ENCODE measurements at places on chromosomes 7 and 10.

DNA sequence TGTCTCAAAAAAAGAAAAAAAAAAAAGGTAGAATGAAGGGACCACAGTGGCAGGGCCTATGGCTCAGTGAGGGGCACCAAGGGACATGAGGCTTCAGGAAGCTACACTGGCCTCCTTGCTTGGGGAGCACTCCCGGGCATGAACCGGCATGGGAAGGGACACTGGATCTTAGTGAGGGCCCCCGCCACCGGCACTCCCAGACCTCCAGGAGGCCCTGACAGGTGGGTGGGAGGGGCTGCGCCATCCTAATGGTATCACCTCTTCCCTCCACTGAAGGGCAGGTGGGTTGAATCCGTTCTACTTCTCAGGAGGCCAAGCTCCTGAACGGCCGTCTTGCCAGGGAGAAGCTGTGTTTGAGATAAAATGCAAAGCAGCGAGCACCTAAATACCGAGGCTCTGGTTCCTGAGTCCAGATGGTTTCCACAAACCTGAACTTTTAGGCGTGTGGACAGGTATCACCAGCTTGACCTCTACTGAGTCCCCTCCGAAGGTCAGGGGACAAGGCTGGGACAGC lies 69.8 kb downstream of the C10orf143 start:
- DNase-seq = no peak

DNA sequence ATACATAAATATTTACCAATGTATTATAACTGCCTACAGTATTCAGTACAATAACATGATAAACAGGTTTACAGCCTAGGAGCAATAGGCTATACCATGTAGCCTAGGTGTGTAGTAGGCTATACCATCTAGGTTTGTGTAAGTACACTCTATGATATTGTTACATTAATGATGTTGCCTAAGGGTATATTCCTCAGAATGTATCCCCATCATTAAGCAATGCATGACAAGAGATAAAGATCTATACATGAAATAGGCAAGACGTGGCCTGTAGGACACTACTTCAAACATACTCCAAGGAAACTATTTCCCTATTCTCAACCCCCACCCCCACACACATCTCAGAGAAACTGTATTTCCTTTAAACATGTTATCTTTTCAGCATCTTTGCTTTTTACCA lies 15.3 kb upstream of the ADAM22 start:
- DNase-seq = no peak

DNA sequence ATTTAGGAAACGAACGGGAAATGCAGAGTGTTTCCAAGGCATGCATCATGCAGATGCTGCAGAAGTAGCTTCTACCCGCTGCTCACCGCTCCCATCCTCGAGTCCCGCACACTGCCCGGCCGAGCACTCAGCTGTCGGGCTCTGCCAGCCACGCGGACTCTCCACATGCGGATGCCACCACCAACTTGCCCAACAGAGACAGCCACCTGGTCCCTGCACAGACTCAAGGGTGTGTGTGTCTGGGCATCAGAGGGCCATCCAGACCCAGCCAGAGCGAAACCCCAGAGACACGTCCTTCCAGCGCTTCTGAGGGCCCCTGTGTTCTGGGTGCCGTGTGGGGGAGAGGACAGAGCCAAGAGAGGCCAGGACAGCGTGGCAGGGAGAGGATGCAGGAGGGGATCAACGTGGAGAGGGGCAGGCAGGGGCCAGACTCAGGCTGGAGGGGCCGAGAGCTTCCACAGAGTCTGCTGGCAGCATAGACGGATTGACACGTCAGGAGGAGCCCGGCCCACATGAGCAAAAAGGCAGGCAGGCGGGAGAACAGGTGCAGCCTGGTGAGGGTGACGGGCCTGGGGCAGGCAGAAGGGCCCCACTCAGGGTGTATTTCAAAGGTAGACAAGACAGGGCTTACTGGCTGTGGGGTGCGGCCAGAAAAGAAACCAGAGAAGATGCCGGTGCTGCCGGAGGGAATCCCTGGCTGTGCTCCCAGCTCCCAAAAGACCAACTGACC lies 18.3 kb downstream of the GPER1 start:
- no peak for DNase-seq

DNA sequence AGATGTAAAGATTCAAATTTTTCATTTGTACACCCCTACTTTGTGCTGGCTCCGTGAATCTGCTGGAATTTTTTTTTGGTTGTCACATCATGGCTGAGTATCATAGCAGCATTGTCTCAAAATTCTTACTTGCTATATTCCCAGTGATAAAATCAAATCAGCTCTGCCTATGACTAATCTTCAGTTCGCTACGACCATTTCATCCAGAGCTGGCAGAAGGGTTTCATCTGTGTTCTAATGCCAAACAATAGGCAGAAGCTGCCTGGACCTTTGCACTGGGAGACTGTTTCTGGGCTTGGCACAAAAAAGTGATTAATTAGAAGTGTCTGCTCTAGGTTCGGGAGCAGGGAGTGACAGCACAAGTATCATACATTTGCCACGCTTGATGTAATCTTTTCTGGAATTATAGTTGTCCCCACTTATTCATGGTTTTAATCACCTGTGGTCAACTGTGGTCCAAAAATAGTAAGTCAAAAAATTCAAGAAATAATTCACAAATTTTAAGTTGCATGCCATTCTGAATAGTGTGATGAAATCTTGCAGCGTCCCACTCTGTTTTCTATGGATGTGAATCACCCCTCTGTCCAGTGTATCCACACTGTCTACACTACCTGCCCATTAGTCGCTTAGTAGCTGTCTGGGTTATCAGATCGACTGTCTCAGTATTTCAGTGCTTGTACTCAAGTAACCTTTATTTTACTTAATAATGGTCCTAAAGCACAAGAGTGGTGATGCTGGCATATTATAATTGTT lies 120.5 kb upstream of the IMMP2L start:
- no peak for DNase-seq

DNA sequence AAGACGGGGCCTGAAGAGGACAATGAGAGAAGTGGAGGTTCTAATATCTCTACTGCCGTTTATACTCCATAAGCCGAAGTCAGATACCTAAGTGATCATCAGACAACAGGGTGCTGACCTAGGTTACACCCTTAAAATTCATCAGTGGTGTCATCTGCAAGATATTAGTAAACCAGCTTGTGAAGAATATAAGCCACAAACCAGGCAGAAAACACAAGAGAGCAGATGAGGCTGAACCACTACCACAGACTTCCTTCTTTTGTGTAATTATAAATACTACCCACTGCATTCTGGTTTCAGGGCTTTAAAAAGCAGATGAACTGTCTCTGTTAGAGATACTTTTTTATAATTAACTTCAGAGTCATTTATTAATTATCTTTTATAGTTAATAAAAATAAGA lies 69.0 kb upstream of the LRRC17 start:
- no peak for DNase-seq

GRCh38 chr7:78261302-78261701 lies 462.7 kb downstream of the PHTF2 start:
- DNase-seq = no peak

DNA sequence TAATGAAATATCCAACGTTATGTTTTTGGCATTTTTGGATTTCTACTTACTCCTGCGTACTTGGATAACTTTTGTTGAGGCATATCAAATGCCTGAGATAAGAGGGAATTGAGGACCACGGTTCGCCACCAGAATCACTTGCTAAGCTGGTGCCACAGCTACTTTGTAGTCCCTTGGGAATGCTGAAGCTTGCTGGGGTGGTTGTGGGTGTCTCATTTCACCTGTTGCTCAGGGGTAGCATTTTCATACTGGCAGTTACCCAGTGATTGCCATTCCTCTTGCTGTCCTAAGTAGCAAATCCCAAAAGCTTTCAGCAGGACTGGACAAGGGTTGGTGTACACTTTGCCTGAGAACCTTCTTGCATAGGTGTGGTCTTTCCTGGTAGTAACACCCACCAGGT lies 75.2 kb downstream of the CREB5 start:
- no peak for DNase-seq

GRCh38 chr7:36564489-36564888 lies 159.8 kb downstream of the AOAH start:
- DNase-seq = no peak

GRCh38 chr7:78448911-78449310 lies 650.3 kb downstream of the PHTF2 start:
- DNase-seq = no peak

DNA sequence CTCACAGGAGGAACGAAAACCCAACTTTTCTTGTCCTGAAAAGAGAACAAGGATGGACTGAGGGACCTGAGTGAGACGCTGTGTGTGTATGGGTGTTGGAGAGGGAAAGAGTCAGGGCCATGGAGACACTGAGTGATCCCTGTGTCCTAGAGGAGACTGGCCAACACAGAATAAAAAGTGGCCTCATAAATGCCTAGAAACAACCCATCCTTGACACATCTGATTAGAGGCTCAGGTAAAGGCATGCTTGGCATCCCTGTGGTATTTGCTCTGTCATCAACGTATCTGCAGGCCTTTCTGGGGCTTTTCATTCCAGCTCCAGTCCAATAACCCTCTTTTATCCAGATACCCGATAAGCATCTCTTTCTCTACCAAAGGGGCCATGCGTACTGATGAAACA lies 86.3 kb downstream of the FGFR2 start:
- no peak for DNase-seq

GRCh38 chr7:35700865-35701264 lies 5.9 kb upstream of the HERPUD2 start:
- no peak for DNase-seq

DNA sequence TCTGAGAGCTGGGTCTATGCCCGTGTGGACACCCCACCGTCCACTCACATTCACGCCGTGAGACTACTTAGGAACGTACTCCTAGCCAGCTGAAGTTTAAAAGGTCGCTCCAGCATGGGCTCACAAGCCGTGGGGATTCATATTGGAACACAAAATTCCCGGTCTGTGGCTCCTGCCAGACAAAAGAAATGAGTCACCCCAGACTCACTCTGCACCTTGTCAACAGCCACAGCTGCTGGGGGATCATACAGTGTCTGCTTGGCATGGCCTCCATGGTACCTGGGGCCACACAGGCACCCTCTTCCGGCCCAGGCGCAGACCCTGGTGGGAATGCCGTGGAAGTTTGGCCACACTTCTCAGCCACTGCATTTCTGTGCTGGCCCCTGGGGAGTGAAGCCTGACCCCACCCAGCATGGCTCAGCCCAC lies 228.4 kb downstream of the DNAJB6 start:
- no peak for DNase-seq

DNA sequence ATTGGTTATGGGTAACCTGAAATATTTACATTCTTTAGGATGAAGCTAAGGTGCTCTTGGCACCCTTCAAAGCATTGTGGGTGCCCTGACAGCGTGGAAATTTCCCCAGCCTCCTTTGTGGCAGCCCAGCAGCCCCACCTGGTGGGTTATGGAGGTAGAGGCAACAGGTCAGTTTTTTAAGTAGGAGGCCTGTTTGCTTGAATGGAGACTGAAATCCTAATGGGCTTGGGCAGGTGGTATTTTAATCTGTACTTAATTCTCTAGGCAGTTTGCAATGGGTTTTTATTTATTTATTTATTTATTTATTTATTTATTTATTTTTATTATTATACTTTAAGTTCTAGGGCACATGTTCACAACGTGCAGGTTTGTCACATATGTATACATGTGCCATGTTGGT lies 139.4 kb downstream of the EPC1 start:
- DNase-seq = no peak

DNA sequence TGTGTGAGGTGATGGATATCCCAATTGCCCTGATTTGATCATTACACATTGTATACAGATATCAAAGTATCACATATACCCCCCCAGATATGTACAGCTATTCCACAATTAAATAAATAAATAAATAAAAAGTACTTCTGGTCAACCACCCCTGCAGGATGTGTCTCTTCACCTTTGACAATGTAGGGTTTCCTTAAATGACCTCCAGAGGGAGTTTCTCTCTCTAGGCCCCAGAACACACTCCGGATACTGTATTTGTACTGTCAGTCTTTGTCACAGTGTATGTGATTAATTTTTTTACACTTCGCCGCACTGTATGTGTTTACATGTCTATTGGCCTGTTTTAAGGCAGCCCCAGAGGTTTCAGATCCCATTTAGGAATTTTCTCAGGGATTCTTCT lies 123.6 kb downstream of the ADCYAP1R1 start:
- DNase-seq = no peak

DNA sequence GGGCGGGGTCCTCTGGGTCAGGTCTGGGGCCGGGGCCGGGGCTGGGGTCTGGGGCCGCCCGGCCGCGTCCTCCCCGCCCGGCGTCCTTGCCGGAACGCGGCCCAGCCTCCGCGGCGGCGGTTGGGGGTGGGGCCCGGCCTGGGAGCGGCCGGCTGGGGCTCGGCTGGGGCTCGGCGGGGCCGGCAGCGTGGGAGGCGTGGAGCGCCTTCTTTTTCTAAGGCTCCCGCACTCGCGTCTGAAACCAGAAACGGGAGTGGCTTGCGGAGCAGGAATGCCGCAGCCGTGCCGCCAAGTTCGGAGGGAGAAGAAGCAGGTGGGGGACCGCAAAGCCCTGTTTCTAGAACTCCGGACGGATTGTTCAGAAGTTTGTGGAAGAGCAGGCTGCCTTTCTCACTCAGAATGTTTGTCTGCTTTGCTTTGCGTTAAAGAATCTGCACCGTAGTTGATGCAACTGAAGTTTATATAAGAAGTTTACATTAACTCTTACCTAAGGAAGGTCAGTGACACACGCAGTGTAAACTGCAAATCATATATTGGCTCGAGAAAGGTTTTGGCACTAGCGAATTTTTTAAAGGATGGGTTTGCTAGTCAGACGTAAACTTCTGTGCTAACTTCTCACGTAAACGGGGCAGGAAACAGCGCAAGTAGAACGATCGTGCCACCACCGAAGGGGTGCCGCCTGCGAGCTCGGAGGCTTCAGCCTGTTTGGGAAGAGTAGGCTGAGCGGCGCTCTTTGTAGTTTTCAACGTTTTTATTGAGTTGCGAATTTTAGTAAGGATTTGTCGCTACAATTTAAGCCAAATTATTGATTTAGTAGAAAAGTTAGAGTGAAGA lies 729 bp downstream of the DNAJB6 start:
- no peak for DNase-seq

- no peak for DNase-seq
Measured at GRCh38 chr7:109611656-109612055, 1042.0 kb downstream of the DNAJB9 start.

DNA sequence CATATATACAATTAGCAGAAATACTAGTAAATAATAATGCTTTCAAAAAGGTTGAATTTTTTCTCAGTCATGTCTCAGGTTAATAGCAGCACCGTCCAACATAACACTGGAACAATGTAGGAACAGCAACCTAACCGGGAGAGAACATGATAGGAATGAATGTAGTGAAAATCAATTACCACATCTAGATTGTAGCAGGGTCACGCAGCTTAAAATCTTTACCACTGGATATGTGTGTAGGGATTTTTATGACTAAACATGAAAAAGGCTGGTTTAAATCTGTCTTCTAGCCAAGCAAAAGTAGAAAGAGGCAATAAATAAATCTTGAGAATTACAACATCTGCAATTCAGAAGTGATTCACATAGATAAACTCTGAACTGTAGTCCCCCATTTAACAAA lies 326.0 kb downstream of the DGKB start:
- DNase-seq = no peak

- no peak for DNase-seq
Measured at GRCh38 chr7:23965296-23965695, 255.3 kb downstream of the STK31 start.

Data from cerebellar nuclear complex (tissue), 1 donor.